Osteocyte (in vitro differentiated cells): ENCODE measurements at places on chromosomes 12 and 14.

DNA sequence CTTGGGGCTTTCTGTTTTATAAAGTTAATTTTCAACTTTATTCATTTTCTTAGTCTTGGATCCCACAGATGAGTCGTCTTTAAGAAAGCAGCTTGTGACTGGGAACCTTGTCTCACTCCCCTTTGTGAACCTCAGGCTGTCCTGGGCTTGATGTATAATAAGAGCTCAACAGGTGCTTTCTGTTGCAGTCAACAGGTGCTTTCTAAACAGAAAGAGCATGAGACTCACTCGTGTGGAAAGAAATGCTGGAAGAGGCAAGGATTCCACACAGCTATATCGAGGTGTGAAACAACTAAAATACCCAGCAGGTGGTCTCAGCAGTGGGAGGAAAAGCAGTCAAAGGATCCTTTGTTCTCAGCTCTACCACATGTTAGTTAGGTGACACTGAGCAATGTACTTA is 398.9 kb downstream of the EGLN3 start:
- no peak for DNase-seq

- no peak for DNase-seq
These were observed 36.6 kb upstream of the SYCP3 start for GRCh38 chr12:101775816-101776215.

DNA sequence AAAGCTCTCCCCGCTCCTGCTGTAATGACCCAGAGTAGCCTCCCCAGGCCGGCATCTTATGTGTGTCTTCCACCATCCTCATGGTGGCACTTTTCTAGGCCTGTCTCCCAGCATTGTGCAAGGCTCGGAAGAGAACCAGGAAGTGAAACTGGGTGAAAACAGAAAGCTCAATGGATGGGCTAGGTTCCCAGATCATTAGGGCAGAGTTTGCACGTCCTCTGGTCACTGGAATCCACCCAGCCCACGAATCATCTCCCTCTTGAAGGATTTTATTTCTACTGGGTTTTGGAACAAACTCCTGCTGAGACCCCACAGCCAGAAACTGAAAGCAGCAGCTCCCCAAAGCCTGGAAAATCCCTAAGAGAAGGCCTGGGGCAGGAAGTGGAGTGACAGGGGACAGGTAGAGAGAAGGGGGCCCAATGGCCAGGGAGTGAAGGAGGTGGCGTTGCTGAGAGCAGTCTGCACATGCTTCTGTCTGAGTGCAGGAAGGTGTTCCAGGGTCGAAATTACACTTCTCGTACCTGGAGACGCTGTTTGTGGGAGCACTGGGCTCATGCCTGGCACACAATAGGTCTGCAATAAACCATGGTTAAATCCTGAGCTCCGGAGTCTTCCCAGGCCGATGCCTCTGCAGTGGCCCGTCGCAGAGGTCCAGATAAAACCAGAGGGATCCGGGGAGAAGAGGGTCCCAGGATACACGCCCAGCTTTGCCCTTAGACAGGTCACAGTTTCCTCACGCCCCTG is 15.6 kb downstream of the ACVRL1 start:
- DNase-seq, result no peak

DNA sequence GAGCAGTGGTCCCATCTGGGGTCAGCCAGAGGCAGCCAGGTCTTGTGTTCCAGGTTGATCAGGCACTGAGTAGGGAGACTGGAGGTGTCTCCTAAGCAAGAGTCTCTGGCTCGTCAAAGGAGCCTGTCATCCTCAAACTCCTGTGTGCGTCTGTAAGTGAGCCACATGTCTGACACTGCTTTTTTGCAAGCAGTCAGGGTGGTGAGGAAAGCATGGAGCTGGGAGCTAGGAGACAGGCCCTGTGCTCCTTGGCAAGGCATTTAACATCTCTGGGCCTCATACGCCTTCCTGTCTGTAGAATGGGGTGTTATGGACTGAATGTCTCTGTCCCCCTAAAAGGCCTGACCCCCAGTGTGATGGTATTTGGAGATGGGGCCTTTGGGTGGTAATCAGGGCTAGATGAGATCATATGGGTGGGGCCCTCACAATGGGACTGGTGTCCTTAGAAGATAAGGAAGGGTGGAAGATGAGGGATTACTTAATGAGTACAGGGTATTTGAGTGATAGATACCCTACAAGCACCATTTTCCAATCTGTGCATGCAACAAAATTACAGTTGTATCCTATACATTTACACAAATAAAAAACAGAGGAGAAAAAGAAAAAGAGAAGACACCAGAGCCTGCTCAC is 53.0 kb downstream of the ARL6IP4 start:
- DNase-seq, result no peak

- DNase-seq, result no peak
These were observed 86.7 kb downstream of the SPTB start for GRCh38 chr14:64792871-64793560.
